ENCODE measurements at places on chromosomes 11 and 22.

GRCh38 chr11:47668665-47669064 lies 26.3 kb upstream of the MTCH2 start:
- no peak for DNase-seq

GRCh38 chr11:133582750-133583149 lies 50.4 kb upstream of the OPCML start:
- no peak for DNase-seq

- DNase-seq: no peak
These were observed 5.0 kb upstream of the FGF19 start for GRCh38 chr11:69708736-69709401.

GRCh38 chr11:118749429-118749828 lies 41.5 kb downstream of the DDX6 start:
- DNase-seq: no peak

Measured in activated CD4-positive, alpha-beta T cell treated with anti-CD3 and anti-CD28 coated beads, Interleukin-2, amount 50 U/mL, for 4 hours (primary cell).